ENCODE measurements at places on chromosomes 6 and 20.
A peak's percentile ranks its signal among the peaks of the same experiment; 100 is the strongest.

DNA sequence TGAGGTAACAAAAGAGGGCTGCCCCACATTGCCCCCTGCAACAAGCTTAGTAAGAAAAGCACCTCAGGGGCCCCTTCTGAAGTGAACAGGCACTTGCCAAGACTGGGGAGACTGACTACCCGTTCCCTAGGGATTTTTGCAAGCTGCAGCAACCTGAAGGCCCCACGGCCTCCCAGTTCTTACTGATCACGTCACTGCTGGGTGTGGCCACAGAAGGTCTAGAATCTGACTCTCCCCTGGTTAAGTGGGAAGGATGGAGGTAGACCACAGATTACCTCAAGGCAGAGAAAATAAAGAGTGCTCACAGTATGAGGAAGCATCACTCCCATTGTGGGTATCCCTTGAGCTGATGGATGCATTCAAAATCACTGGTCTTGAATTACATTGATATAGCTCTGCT lies 201.5 kb upstream of the KCNQ5 start:
- DNase-seq, result no peak

DNA sequence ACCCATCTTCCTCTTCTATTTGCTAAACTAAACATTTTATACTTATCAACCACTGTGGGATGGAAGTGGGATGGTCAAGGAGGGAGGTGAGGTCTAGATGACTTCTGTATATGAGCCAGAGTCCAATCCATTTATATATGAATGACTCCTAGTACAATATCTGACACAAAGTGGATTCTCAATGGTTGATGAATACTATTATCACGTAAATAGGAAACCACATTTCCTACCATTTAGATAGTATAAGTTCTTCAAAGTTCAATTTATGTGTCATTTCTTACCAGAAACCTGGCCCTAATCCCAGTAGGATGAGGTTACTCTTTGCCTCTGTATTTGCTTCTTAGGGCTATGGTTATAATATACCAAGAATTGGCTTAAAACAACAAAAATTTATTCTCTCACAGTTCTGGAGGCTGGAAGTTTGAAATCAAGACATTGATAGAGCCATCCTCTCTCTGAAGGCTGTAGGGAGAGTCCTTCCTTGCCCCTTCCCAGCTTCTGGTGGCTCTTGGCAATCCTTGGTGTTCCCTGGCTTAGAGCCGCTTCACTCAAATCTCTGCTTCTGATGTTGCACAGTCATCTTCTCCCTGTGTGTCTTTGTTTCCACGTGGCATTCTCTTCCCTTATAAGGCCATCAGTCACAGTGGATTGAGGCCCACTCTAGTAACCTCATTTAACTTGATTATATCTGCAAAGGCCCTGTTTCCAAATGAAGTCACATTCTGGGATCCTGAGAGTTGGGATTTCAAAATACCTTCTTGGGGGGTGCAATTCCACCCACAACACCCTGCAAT lies 41.0 kb upstream of the RAB23 start:
- no peak for DNase-seq

DNA sequence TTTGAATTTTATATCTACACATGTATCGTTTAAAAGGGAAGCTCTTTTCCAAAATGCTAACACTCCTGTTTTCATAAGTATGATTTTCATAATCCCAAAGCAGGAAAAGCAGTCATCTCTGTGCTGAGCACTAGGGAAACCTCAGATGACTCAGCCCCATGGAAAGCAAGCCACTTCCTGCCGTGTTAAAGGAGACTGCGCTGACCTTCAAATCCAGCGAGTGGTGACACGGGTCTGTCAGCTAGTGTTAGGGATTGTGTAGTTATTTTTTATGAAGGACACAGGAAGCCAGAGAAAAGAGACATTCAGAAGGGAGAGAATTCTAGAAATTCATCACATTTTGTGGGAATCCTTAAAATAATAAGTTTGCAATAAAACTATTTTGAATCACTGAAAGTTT lies 57.0 kb upstream of the CD93 start:
- DNase-seq, result peak; percentile 57

GRCh38 chr20:5531318-5532081 lies 214.7 kb upstream of the PROKR2 start:
- DNase-seq, result no peak

- DNase-seq, result no peak
These were observed 33.9 kb downstream of the CHRNA4 start for GRCh38 chr20:63327231-63327745.

- no peak for DNase-seq
These were observed 1.2 kb downstream of the PTPRA start for GRCh38 chr20:2874456-2874855.

DNA sequence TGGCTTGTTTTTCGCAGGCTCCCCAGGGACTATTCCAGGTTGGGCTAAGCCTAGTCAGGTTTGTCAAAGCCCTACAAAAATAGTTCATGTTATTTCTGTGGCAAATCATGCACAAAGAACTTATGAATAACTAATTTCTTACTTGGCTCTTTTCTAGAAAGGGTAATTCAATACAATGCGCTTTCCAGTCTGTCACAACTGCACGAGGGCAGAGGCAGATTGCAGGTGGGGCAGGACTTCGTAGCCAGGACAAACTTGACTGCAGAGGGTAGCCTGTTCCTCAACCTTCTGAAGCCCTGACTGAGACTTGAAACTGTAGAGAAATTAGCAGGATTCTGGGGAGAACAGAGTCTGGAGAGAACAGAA lies 253.5 kb downstream of the QKI start:
- DNase-seq, result no peak

DNA sequence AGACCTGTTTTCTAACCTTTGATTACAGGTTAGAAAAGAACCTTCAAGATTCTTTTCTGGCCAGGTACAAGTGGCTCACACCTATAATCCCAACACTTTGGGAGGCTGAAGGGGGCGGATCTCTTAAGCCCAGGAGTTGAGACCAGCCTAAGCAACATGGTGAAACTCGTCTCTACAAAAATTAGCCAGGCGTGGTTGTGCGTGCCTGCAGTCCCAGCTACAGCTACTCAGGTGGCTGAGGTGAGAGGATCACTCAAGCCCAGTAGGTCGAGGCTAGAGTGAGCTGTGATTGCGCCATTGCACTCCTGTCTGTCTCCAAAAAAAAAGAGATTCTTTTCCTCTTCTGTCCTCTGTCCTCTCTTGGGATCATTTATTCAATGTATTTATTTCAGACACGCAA lies 14.5 kb downstream of the PPIL1 start:
- DNase-seq, result no peak

DNA sequence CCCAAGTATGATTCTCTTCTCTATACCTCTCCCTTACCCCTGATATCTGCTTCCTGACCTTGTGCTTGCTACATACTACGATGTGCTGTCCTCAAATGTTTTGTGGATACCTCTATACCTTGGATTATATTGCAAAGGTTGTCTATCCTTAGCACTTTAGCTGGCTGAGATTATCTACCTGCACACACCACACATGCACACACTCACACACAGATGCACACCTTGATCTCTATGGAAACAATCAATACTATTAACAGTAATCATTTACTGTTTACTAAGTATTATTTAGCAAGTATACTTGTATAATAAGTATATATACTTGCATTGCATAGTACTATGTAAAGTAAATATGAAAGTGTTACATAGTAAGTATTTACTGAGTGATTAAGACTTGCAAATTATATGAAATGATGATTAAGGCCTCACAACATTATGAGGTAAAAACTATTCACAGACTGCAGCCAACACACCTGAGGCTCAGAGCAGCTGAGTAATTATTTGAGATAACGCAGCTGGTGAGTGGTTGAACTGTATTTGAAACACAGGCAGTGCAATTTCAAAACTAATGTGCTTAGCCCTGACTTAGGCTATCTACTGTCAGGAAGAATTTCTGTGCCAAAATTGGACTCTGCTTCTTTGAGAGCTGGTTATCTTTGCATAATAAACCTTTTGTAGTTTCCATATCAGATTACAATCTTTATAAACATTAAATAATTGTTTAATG lies 699.9 kb downstream of the FRK start:
- no peak for DNase-seq

DNA sequence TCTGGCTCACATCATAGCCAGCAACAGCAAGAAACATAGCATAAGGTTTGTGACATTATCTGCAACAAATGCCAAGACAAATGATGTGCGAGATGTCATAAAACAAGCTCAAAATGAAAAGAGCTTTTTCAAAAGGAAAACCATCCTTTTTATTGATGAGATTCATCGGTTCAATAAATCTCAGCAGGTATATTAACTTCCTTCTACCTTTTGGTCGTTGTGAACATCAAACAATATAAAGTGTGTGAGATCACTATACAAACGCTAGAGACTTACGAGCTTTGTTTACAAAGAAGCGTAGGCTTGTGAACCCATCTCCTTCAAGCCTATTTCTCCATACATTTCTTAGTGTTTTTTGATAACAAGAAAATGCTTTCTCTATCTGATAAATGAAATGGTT lies 3.5 kb downstream of the WRNIP1 start:
- no peak for DNase-seq

DNA sequence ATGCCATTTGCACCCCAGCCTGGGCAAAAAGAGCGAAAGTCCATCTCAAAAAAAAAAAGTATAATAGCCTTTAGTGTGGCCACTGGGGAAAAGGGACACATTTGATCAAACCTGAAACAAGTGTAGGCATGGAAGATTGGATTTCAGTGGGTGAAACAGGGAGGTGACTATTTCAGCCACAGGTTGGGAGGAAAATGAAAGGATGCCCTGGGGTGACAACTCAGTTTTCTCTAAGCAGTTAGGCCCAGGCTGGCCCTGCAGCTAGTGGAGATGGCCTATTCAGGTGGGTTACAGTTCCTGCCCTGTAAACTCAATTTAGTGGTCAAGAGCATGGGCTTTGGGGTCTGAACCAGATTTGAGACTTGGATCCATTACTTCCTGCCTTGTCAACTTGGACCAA lies 36.4 kb downstream of the SPATA2 start:
- DNase-seq, result no peak

GRCh38 chr6:65989676-65990075 lies 282.6 kb upstream of the EYS start:
- DNase-seq, result no peak

DNA sequence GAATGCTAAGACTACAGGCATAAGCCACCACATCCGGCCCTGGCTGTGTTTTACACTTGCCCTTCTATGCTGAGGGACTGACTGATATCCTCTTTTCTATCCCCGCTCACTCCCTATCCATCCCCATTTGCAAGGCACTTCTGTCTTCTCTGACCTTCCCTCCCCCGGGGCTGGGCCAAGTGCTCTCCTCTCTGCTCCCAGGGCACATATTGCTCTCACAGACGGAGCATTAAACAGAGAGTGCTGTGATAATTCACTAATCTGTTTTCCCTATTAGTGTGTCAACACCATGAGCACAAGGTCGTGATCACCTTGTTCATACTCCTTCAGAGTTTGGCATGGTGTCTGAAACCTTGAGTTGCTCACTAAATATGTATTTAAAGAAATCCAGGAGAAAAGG lies 9.0 kb upstream of the SLC2A12 start:
- no peak for DNase-seq

- no peak for DNase-seq
These were observed 48.6 kb upstream of the SASH1 start for GRCh38 chr6:148294059-148294458.

- no peak for DNase-seq
These were observed 850.5 kb upstream of the MAP3K7 start for GRCh38 chr6:91437315-91437729.

GRCh38 chr6:110387986-110388385 lies 27.4 kb downstream of the DDO start:
- no peak for DNase-seq

DNA sequence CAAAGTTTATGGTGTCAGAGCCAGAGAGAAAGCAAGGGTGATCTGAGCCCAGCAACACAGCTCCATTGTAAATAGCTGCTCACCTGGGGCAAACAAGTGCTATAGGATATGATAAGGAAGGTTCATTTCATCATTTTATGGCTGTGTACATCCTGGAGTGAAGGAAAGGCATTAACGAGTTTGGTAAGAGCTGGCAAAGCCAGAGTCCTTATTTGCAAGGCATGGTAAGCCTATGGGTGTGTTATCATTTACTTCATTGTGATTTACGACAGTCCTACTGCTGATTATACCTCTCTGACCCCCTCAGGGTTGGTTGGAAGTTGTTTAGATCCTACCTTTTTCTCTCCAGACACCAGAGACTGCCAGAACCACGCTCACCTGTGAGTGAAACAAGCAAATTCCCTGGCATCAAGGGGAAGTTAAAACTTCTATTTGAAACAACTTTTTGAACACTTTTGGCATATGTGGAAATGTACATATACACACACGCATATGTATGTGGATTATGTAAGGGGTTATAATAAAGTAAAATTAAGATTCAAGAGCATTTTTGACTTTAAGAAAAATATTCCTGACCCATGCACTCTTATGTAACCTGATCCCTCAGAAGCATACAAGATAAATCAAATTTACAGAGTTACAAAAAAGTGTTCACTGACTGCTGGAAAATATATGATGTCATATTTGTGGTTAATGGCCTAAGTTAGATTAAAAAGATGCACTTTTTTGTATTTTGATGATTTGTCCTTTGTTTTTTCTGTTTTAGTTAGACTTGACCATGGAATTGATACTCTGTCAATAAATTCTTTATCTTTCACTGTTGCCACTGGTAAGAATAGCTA lies 40.4 kb upstream of the EDN1 start:
- no peak for DNase-seq

DNA sequence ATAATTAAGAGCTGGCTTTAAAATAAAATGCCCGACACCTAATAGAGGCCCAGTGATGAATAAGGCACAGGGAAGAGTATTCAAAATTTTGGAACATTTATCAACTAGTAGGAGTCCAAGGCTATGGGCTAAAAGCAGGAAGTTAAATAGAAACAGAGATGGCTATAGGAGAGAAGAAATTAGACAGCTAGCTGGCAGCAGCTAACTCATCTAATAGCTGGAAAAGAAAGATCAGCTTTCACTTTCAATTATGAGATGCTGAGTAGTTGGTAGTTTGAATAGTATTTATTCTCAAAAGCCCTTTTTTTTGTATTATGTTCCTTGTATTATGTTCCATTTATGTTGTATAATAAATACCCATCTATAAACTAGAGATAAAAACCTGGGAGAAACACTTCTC lies 215.7 kb downstream of the SLC35F1 start:
- no peak for DNase-seq

GRCh38 chr6:11450037-11450436 lies 87.5 kb upstream of the TMEM170B start:
- no peak for DNase-seq

All from right hindlimb (tissue), 1 donor.